CD8-positive, alpha-beta memory T cell (primary cell): ENCODE measurements at places on chromosomes 12 and 14.

GRCh38 chr14:72688990-72689671 is 204.8 kb downstream of the DPF3 start:
- no peak for DNase-seq

DNA sequence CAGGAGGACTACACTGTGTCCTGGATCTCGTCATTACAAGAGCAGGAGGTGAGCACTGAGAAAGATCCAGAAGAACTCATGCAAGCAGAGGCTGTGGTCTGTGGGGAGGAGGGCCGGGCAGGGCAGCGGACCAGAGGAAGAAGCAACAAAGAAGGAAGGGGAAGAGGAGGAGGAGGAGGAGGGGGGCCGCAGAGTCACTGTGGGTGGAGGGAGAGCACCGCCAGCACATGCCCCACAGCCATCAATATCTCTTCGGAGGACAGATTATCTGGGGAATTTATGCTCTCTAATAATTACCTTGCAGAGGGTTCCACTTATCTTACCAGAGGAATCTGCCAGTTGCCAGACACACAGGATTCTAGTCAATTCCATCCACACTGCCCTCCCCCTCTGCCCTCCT is 105.6 kb downstream of the DPF3 start:
- DNase-seq: no peak

- peak; percentile 34 for DNase-seq
These were observed 1.4 kb upstream of the ASIC1 start for GRCh38 chr12:50055831-50056638.

DNA sequence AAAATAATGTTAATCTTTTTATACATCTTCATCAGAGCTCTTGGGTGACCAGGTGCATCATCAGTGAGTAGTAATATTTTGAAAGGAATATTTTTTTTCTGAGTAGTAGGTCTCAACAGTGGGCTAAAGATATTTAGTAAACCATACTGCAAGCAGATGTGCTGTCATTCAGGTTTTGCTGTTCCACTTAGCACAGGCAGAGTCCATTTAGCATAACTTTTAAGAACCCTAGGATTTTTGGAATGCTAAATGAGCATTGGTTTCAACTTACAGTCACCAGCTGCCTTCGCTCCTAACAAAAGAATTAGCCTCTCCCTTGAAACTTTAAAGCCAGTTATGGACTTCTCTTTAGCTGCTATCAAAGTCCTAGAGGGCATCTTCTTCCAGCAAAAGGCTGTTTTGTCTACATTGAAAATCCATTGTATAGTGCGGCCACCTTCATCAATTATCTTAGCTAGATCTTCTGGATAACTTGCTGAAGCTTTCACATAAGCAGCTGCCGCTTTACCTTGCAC is 24.6 kb downstream of the RIMKLB start:
- no peak for DNase-seq

DNA sequence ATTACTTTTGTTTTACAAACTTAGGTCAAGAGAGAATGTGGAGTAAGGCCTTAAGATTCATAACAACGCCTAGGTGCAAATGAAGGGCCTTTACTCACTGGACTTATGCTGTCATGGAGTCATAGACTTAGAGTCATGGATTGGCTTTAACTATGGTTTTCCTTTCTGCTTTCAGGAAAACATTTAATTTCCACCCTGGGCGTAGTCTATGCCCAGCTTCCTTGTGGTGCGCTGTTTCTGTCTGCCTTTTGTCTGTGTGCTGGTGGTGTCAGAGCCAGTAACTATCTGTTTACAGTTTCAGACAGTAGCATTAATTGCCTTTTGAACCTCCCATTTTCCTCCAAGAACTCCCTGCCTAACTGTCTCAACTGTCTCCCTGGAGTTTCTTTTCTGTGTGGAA is 31.8 kb upstream of the COX6A1 start:
- DNase-seq: no peak

DNA sequence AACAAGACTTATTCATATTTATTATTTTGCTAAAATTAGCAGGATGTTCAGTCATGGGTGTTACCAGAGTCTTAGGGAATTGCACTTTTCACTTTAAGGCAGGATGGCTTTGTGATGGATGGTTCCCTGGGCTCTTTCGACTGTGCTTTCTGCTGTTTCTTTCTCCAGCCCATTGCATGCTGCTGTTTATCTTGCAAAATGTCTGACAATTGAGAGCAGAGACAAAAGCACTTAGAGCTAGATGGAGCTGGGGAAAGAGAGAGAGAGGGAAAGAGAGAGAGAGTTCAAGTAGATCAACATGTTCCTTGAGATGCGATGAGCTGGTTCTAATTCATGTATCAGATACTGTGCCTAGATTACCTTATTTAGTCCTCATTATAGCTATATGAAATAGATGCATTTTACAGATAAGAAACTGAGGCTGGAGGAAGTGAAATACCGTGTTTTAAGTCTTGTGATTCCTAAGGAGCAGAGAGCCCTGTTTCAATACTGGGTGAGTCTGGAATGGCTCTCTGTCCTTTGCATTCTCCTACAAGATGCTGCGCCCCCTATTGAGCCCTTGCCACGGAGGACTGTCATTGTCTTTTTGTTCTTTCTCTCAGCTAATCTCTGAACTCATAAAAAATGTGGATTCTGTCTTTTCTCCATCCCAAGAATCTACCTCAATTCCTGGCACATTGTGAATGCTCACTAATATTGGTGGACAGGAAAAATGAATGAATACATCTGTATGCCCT is 227.9 kb downstream of the ALG10B start:
- DNase-seq: no peak

GRCh38 chr14:94019329-94019728 is 6.8 kb upstream of the OTUB2 start:
- DNase-seq: no peak

GRCh38 chr12:26651566-26652188 is 181.3 kb downstream of the ITPR2 start:
- DNase-seq: no peak

DNA sequence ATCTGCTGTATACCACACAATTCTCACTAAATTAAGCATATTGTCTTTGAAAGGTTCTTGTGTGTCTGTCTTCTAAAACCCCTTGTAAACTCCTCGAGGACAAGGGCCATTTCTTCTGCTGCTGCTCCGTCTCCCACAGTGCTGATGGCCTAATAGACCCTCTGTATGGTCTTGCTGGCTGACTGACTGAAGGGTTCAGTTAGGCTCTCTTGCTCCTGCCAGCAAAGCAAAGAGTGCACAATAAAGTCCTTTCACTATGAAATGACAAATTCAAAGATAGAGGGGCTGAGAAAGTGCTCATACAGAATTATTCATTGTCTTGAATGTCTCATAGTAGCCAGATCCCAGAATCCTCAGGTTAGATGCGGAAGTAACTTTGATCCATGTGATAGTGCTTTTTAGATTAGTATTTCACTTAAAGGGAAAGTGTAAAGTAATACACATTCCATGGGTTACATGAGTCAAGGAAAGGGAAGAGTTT is 14.2 kb upstream of the RIOX1 start:
- DNase-seq: no peak
